ENCODE measurements at places on chromosomes 7 and 10. TPM values are rescaled to one million over a fixed set of nuclear protein-coding genes. Genes with fewer than 3 reads are reported as not detected.

- DNase-seq = no peak
These were observed 3.6 kb upstream of the IFIT1 start for GRCh38 chr10:89388806-89389205.

GRCh38 chr10:83957168-83957947 is 182.0 kb upstream of the GHITM start:
- DNase-seq = no peak

DNA sequence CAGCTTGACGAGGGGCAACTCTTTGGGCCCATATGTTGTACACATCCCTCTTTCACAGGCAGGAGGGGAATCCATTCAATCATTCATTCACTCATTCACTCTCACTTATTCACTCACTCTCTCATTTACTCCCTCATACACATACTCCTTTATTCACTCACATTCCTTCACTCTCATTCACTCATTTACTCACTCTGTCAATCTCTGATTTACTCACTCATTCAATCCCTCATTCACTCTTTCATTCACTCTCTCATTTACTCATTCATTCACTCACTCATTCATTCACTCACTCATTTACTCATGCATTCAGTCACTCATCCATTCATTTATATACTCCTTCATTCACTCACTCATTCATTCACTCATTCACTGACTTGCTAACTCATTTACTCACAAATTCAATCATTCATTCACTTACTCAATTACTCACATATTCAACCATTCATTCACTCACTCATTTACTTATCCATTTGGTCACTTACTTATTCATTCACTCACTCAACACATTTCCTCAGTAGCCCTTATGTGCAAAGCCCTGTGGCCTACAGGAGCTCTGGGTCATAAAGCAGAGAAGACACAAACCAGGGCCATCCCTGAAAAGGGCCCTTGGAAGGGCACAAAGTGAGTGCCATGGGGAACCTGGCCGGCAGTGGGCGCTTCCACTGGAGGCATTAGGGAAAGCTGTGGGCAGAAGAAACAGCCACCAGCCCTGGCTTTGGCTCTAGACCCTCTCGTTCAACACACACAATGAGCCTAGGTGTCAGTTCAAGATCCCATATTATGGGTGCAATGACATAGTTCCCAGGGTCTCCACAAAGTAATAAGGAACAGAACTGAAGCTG is 26.0 kb downstream of the HIP1 start:
- no peak for DNase-seq

GRCh38 chr7:5603241-5604140 is 178.0 kb downstream of the RNF216 start:
- no peak for DNase-seq

DNA sequence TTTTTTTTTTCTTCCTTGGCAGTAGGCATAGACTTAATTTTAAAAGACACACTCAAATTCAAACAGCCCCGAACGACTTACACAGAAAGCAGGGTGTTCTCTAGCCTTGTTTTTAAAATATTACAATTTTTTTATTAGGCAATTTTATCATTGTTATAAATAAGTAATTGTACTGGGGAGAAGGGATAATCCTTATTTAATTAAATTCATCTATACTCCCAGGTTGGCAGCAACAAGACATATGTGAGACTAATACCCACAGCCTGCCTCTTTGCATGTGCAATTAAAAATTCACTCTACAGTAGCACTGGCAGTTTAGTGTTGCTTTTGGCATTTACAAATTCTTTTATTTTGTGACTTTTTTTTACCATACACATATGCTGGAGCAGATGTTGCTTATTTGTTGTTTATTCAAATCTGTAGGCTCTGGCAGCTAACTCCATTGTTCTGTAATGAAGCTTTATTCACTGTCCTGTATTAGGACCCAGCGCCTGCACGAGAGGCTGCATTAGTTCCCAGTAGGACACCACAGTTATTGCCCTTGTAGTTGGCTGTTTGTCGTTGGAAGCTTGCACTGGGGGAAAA is 84.9 kb upstream of the PPP1R17 start:
- DNase-seq = no peak

DNA sequence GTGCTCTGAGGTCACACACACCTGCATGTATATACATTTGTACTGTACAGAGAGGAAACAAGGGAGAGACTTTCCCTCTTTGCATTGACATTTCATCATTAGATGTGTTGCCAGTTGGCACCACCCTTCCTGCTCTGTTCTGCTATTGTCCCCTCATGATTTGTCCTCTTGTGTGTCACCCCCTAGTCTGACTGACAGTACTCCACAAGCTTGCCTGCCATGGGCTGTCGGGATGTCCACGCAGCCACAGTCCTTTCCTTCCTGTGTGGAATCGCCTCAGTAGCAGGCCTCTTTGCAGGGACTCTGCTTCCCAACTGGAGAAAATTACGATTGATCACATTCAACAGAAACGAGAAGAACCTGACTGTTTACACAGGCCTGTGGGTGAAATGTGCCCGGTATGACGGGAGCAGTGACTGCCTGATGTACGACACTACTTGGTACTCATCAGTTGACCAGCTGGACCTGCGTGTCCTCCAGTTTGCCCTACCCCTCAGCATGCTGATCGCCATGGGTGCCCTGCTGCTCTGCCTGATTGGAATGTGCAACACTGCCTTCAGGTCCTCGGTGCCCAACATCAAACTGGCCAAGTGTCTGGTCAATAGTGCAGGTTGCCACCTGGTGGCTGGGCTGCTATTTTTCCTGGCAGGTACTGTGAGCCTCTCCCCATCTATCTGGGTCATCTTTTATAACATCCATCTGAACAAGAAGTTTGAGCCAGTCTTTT is 9.4 kb downstream of the CLDN12 start:
- no peak for DNase-seq

DNA sequence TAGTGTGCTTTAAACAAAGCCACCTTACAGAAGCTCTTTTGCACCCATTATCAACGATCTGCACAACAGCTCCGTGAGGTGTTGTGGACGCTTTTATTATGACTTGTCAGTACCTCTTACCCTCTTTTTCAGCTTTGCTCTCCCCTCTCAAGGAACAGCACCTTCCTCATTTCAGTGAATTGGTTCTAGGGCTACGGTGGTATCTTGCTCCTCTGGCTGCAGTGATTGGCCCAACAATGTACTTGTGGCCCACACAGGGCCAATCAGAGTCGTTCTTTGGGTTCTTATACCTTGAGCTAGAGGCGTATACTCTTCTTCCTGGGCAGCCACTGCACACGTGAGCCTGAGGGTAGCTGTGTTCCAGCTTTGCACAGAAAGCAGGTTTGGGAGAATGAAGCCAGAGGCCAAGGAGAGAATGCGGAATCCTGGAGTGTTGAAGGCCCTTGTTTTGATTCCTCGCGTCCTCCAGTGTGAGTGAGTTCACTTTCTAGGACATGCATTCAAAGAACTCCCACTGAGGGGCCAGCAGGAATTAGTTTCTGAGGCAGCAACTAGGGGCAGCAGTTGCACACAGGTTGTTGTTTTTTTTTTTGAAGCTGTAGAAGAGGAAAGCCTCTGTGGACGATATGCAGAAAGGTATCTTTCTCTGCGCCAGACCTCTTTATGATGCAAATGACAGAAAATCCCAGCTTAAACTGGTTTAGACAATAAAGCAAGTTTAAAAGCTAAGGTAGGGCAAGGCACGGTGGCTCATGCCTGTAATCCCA is 49.8 kb upstream of the PDZD8 start:
- DNase-seq = no peak

DNA sequence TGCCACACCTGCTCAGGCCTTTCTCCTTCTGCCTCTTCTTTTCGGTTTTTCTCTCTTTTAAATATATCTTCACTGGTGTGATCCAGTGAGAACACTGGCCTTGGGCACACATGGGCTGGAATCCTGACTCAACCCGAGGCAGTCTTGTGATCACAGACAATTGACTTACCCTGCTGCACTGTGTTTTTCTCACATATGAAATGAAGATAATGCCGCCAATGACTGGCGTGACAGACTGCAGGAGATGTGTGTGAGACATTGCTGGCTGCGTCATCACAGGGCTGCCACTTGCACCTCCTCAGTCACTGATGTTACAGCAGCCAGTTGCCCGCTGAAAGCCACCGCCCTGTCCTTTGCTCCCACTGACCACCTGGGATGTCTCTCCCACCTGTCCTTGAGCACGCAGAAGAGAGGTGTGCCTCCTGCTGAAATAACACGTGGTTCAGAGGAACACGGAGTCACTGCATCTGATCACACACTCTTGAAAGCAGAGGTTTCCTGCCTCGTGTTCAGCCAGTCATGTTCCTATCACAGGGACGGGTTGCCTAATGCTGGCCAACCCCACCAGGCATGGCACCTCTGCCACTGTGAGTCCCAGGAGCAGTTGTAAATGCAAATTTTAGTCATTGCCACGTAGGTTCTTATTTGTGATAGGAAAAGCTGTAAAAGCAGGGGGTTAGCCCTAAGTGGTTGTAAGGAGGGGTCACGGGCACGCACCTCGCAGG is 124.6 kb upstream of the LANCL2 start:
- DNase-seq = no peak

DNA sequence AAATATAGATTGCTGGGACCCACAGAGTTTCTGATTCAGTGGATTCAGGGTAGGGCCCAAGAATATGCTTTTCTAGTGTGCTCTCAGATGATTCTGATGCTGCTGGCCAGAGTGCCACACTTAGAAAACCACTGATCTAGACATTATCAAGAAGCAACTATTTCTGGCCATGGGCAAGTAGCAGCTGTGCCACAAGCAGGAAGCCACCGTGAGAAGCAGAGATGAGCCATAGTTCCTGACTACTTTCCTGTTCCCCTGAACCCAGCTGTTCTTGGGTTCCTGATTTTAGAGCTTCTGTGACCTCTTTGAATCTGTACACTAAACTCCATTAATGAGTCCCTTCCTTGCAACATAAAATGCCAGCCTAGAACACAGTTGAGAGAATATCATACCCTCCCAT is 38.1 kb upstream of the PIK3AP1 start:
- DNase-seq = no peak

DNA sequence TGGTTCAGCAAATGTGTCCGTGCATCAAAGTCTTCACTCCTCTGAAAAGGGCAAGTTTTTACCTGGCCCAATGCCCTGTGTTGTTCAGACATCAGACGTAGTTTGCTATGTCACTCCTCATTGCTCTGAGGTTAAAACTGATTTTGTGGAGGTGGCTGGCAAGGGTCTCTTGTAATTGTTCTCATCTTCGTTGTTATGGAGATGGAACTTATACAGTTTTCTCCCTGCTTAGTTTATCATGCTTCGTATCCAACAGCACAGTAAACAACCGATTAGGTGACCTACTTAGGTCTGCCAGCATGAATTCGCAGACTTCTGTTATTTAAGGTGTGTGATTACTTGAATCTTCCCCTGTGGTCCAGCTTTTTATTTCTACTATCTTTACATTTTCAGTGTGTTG is 274.1 kb upstream of the SMIM30 start:
- no peak for DNase-seq

- DNase-seq = no peak
These were observed 306.7 kb downstream of the DNAJB6 start for GRCh38 chr7:157643525-157643970.

GRCh38 chr7:77661816-77662215 is 34.4 kb upstream of the RSBN1L start:
- no peak for DNase-seq

DNA sequence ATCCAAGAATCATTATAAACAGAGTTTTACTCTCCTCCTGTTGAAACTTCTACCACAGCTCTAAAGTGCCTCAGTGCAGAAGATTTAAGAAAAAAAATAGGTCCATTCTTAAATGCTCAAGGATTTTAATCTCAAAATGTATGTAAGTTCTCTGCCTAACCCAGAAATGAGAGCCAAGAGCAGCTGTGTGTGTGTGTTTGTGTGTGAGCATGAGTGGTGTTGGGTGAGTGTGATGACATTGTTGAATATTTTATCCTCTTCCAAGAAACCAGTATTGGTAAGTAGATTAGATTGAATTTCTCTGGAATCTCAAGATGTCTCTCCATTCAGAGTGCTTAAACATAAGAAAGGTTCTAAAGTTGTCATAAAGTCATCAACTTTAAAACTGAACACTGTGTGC is 363.6 kb upstream of the NFE2L3 start:
- DNase-seq = no peak

GRCh38 chr10:94430701-94431100 is 28.4 kb downstream of the TBC1D12 start:
- no peak for DNase-seq

GRCh38 chr7:311131-311680 is 21.2 kb downstream of the FOXL3 start:
- DNase-seq = no peak

GRCh38 chr10:124627866-124628675 is 116.1 kb downstream of the FAM53B start:
- DNase-seq = no peak

DNA sequence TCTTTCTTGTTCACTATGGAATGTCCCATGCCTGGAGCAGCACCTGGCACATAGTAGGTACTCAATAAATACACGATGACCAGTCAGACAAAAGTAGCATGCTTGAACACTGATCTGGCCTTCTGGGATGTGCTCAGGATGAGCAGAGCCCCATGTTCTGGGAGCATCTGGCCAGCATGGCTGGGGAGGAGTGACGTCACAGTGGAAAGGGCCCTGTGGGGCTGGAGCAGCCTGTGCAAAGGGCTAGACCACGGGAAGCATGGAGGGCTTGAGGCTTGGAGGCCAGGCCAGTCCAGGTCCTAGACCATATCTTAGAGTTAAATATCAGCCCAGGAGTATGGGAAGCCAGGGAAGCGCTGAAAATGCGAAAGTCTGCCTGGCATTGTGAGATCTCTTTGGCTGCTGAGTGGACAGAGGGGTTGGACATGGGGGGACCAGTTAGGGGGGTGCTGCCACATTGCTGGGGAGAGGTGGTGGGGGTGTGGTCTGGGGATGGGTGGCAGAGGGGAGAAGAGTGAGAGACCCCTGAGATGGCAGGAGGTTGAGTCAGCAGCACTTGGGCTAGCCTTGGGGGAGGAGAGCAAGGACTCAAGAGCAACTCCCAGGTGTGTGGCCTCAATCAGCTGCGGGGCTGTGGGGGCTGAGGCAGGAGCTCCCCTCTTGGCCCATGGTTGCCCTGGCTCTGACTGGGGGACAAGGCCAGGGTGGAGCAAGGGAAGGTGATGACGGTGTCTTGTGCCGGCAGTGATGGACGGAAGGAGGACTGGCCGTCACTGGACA is 34.9 kb downstream of the ZCCHC24 start:
- no peak for DNase-seq

- DNase-seq = no peak
These were observed 421.0 kb downstream of the PTPRN2 start for GRCh38 chr7:158166386-158167340.

The FOXI2 gene
- not detected for total RNA-seq

The SERPINE1 gene
- total RNA-seq = 0.44 TPM

The ATRNL1 gene
- not detected for total RNA-seq

The EN2 gene
- not detected for total RNA-seq

The TMEM225B gene
- total RNA-seq = 0.55 TPM

The SEMA3D gene
- not detected for total RNA-seq

The SORCS1 gene
- not detected for total RNA-seq

The TAS2R3 gene
- 0.98 TPM for total RNA-seq

The SFRP5 gene
- not detected for total RNA-seq

The RPEL1 gene
- not detected for total RNA-seq

The RAB19 gene
- total RNA-seq = 10.4 TPM

The PDE6C gene
- total RNA-seq = not detected

The VSTM4 gene
- 0.07 TPM for total RNA-seq

The HYAL4 gene
- total RNA-seq = not detected

The OR9A2 gene
- not detected for total RNA-seq

The TMEM273 gene
- 60.2 TPM for total RNA-seq

The SOSTDC1 gene
- total RNA-seq = not detected
